ENCODE measurements at places on chromosomes 5 and 9.

- DNase-seq: no peak
Measured at GRCh38 chr5:670396-671270, 22.5 kb downstream of the TPPP start.

- no peak for DNase-seq
Measured at GRCh38 chr5:143059976-143060765, 290.0 kb downstream of the ARHGAP26 start.

DNA sequence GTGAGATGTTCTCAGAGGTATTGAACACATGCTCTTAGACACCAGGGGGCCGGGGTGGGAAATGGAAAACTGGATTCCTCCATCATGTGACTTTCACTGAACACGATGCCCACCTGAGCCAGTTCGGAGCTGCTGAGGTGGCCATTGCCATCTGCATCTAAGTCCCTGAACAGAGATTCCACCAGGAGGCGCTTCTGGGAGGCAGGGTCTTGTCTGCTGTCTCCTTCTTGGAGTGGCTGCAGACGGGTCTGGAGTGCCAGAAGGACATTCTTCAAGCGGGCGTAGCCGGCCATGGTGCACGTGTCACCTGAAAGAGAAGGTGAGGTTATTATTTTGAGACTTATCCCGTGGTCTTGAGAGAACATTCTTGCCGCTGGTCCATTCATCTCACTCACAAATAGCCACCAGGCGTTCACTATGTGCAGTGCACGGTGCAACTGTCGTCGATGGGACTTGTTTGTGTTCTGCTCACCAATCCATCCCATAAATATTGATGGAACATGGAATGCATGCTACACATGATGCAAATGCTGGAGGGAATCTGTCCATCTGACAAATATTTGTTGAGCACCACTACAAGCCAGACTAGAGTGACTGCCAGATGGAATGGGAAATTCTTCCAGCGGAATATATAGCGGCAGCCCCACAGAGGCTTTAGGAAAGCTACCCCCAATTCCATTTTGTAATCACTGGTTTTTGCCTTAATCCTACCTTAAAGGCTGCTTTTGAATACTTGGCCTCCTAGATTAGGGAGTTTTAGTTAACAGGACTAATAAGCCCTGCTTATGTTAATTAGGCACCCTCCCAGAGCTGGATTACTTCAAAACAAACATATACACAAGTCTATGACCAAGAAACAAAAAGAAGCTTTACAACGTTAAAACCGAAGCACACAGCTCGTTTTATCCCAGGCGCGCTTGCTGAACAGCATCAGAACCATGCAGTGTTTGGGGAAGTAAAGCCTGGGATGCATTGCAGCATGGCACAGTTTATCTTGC is 264.8 kb downstream of the HSPA4 start:
- DNase-seq: no peak

DNA sequence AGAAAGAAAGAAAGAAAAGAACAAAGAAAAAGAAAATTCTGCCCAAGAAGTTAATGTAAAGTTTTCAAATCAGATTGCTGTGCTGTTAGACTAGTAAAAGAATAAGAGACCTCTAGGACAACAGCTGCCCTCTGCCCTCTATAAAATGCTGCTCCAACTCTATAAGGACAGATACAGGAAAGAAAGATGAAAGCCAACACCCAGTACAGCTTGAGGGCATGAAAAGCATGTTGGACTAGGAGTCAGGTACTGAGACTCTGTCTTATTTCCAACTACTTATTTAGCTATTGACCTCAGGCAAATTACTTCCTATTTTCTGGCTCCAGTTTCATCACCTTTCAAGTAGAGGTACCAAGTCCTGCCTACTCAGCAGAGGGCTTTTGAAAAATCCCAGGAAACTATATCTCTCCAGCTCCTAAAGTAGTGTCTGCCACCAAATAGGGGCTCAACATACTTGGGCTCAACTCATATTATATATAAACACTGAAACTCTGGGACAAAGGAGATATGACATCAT is 5.7 kb downstream of the HBEGF start:
- DNase-seq: no peak

GRCh38 chr9:38747941-38748340 is 28.0 kb upstream of the FAM240B start:
- no peak for DNase-seq

DNA sequence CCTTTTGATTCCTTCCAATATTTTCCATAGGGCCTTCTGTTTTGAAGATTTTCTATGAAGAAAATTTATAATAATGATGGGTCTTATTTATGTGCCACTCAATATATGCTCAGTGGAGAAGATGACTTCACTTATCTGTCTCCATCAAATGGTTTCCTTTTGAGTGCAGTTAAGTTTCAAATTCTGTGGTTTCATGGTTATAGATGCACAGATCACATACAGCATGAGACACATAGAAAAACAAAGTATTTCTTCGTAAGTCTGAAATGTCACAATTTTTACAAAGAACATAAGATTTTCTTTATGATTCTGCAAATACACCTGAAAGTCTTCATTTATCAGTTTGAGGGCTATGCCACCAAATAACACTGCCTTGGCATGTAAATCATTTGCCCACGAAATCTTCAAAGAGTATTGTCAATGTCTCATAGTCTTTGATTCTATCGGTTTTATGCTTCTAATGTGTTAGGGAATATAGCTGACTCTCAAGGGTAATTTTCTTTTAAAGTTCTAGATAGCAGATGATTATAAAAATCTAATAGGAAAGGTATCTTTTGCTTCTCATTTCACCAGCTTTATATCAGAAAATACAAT is 14.1 kb downstream of the CFAP95 start:
- DNase-seq: no peak

GRCh38 chr9:90142580-90142979 is 500.0 kb downstream of the DIRAS2 start:
- peak; percentile 67 for DNase-seq

- DNase-seq: no peak
Measured at GRCh38 chr9:19049917-19050636, 850 bp downstream of the RRAGA start.

DNA sequence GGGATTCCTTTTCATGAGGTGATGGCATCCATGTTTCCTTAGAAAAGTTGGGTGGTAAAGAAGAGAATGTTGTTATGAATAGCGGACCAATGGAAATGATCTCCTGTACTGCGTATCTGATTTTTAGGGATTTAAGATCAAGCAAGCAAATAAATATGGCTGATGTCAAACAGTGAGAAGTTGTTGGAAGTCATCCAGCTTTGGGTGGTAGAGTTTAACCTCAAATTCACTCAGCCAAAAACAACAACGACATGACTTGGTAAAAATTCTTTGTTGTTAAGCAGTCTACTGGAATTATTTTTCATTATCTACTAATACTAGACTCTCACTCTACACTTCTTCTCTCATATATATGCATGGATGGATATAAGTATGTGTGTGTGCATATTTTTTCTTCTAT is 426.5 kb downstream of the CTNND2 start:
- DNase-seq: no peak

DNA sequence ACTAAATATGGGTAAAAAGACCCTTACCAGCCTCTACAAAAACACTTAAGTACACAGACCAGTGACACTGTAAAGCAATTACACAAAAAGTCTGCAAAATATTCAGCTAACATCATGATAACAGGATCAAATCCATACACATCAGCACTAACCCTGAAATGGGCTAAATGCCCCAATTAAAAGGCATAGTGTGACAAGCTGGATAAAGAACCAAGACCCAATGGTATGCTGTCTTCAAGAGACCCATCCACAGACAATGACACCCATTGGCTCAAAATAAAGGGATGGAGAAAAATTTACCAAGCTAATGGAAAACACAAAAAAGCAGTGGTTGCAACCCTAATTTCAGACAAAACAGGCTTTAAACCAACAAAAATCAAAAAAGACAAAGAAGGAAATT is 221.0 kb upstream of the ISL1 start:
- no peak for DNase-seq

DNA sequence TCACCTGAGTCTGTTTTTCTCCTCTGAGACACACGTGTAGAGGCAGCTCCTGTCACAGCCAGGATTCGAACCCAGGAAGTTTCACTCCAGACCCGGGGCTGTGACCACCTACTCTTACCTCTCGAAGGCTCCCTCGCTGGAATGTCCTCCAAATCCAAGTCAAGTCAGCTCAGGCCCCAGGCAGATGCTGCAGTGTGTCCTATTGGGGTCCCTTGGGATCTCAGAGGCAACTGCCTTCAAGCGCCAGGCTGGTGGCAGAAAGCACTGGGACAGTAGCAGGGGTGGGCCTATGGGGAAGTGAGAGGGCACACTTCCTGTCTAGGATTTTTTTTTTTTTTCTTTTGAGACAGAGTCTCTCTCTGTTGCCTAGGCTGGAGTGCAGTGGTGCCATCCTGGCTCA is 762 bp upstream of the ST6GALNAC4 start:
- peak; percentile 40 for DNase-seq

GRCh38 chr5:58235299-58235698 is 224.6 kb downstream of the PLK2 start:
- DNase-seq: no peak

- DNase-seq: no peak
Measured at GRCh38 chr5:154841273-154841661, 9.1 kb downstream of the FAXDC2 start.

DNA sequence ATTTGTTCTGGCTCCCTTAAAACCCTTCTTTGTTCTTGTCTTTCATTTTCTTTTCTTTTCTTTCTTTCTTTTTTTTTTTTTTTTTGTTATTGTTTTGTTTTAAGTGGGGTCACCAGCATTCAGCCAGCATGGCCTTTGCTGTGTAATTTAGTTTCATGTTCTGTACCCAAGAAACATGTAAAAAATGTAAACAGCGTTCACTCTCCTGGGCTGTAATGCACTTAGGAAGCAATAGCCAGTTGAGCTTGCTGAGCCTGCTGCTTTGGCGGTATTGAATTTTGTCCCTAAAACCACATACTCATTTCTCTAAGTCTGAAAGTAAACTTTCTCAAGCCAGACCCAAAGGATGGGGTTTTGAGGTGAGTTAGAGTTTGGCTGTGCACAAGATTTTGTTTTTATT is 158.6 kb downstream of the PAPPA start:
- no peak for DNase-seq

DNA sequence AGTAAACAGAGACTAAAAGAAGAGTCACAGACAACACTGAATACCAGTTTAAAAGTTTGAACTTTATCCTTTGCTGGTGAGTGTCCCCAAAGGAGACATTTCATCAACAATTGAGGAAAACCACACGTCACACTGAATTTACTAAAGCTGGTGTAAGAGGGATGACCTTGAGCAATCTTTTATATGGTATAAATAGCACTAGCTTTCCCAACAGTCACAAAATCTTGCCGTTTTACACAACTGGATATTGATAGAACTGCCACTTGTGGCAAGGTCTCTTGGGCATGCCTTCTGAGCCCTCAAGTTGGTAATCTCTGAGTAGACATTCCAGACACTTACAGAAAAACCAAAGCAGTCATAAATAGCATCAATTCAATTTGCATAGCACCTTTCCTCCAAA is 311.5 kb upstream of the TARS1 start:
- DNase-seq: no peak

- no peak for DNase-seq
Measured at GRCh38 chr9:25602400-25603044, 75.7 kb downstream of the TUSC1 start.

DNA sequence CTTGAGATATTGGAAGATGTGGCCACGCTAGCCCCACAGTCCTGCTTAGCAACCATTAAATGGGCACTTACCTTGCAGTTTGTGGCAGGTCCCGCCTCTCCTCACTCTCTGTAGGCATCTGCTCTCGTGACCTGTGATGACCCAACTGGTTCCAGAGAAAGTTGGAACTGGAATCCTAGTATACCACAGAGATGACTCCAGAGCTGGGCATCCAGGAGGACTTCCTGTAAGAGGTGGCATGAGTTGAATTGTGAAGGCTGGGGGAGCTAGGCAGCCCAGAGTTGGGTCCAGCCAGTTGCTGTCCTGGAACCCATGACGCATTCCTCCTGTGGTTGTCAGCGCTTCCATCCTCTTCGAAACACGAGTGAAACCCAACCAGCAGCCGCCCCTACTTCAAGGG is 1.6 kb upstream of the ADAMTS2 start:
- DNase-seq: no peak

DNA sequence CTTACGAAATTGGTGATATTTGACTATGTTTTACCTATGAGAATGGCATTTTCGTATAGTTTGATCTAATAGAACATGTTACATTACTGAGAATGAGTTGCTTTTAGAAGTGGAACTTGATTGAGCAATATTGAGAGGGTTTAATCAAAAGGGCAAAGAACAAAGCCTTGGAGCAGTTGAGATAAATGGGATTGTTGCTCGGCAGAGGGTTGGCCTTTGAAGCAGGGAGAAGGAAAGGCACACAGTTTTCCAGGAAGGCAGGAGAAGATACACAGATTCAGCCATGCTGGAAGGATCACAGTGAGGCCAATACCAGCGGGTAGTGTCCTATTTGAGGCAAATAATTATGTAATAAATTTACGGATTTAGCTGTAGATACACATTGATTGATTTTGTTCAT is 19.5 kb downstream of the MAN2A1 start:
- DNase-seq: no peak

DNA sequence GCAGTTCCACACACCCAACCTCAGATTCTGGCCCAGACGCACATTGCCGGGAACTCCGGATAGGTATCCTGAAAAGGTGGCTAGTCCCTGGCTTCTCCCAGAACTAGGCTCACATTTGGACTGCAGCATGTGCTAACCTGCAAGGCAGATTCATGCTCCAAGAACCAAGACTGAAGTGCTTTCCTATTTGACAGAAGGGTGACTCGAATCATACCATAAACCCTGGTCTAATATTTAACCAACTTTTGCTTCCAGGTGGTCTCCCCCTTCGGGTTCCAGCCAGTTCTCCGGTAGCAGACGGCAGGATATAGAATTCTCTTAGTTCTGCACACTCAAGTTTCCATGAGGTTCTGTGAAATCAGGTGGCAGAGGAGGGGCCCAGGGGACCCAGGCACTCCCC is 7.6 kb downstream of the PTGES start:
- no peak for DNase-seq

- DNase-seq: no peak
Measured at GRCh38 chr9:100729336-100729895, 151.5 kb downstream of the CAVIN4 start.

GRCh38 chr5:36640949-36641348 is 34.5 kb downstream of the SLC1A3 start:
- DNase-seq: no peak

DNA sequence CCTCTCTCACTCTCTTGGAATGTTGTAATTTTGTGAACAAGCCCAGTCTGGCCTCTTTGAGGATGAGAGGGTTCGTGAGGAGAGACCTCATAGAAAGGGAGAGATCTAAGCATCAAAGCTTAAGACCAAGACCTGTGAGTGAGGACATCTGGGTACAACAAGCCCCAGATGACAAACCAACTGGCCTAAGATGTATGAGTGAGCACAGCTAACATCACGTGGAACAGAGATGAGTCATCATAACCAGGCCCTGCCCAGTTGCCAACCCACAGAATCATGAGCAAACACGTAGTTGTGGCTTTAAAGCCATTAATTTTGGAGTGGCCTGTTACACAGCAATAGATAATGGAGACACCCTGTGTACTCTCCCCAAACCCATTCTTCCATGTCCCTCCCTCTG is 439.1 kb upstream of the KIF2A start:
- DNase-seq: peak; percentile 20

- peak; percentile 76 for DNase-seq
Measured at GRCh38 chr5:57302164-57302563, 128.3 kb downstream of the GPBP1 start.

Measured in MM.1S (cell line).